Naive thymus-derived CD8-positive, alpha-beta T cell (primary cell): ENCODE measurements at places on chromosomes 4 and X.

DNA sequence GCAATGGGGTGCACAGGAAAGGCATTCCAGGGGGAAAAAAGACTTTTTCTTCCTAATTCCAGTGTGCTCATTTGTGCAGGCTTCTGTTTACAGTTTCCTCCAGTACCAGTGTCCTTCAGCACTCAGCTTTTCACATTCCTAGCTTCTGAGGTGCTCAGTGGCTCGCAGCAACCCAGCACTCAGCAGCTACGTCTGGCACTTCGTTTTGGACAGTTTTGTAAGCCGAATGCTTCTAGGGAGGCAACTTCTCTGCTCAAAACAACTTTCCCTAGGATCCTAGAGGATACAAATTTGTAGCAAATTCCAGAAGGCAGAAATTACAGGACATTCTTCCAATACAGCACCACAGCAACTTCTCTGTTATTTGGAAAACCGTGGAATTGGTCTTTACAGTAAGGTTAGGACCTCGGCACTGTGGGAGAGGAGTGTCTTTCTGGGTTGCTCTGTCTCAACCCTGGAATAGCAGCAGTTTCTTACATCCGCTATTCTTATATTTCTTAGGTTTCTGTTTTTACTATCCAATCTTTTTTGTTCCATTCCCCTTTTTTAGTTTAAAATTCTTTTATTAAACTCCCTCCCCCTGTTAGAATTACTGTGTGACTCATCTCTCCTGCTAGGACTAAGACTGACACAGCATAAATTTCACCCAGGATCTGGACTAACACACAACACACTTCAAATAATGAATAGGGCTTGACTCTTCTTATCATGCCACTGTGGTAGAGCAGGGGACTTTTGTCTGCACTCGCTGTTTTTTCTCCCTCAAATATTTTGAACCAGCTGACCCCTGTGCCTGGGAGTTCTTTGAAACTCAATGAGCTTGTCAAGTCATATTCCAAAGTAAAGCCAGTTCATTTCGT, 1314.7 kb downstream of the FSTL5 start:
- DNase-seq = no peak

DNA sequence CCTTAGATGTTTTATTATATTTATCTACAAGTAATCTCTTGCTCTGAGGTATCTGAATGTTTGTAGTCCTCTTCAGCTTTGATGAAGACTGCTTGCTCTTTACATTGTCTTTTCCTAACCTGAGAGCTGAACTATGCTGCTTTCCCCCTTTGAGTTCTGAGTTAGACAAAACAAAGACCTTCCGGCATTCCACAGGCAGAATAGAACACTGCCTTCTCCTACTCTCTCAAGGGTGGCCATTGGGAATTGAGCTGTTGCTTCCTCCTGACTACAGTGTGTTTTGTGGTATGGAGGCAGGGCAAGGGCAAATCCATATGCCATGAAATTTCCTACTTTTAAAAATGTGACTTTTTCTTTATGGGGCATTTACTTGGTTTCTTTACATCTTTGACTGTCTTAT, 841.0 kb downstream of the FAM133A start:
- no peak for DNase-seq

DNA sequence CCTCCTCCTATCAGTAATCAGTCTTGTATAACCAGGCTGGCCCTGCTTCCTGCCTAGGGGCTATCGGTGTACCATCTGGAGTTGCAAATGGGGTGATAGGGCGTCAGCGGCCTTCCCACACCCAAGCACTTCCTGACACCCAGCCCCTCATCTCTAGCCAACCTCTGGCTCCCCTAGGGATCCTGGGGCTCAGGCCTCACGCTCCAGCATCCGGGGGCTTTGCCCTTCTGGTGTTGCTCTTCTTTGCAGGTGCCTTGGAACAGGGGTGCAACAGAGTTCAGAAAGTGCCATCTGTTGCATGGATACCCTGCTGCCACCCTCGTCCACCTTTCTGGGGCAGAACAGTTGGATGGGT, 4.1 kb downstream of the IL9R start:
- no peak for DNase-seq

GRCh38 chrX:130716781-130717413, 186.1 kb downstream of the ENOX2 start:
- no peak for DNase-seq

DNA sequence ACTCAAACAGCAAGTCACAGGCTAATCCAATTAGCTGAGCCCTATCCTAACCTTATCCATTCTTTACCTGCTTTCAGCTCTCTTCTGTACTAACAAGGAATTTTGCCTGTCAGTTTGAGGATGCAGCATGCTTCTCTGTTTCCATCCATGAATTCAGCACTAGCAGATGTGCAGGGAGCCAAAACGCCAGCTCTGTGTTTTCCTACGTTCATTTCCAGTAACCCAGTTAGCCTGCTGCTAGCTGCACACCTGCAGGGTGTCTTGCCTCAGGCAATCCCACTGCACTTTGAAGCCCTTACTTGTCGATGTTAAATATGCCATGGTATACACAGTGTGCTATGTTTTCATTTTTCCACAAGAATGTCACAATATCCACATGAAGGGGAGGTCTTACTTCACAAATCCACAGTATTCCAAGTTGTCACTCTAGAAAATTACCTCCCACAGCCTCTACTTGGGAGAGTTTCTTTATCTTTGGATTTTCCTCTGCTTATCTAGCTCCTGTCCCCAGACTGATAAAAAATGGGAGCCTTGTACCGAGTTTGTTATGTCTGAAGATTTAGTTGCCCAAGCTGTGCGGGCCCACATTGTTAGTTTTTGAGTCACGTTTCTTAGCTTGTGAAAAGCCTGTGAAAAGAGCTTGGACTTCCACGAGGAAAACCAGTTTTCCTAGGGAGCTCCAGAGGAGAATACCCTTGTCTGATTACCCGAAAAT, 127.6 kb upstream of the HHIP start:
- DNase-seq = no peak

DNA sequence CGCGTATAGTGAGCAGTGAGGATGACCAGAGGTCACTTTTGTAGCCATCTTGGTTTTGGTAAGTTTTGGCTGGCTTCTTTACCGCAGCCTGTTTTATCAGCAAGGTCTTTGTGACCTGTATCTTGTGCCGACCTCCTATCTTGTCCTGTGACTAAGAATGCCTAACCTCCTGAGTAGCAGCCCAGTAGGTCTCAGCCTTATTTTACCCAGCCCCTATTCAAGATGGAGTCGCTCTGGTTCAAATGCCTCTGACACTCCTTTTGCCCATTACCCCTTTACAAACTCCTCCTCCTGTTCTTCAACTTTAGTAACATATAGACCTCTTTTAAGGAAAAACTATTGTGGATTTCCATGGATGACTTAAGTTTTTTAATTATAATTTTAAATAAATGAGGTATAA, 2.6 kb upstream of the INTU start:
- no peak for DNase-seq

DNA sequence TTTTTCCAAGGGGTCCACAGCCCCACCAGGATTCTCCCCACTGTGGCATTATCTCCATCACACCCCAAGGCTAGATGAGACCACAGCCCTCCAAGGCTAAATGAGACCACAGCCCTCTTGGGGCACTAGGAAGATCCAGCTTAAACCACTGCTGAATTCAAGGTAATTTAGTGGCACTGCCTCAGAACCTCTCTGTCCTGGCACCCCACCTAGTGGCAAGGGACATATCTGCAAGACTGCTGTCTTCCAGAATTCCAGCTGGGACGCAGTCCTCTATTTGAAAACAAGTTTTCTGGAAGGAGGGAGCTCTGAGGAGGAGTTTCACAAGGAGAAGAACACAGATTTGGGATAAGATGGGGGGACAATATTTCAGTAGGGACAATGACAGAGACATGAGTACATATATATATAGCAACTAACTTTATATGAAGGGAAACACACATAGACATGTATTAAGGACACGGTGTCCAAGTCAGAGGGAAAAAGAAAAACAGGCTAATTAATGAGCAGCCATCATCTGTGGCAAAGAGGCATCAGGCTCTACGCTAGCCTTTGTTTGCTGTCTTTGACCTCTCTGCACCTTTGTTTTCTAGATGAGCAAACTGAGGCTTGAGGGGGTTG, 9.3 kb downstream of the CETN2 start:
- no peak for DNase-seq
